Activated CD8-positive, alpha-beta memory T cell treated with anti-CD3 and anti-CD28 coated beads for 24 hours (primary cell): ENCODE measurements at places on chromosomes 5 and 9.

- DNase-seq: no peak
These were observed 32.7 kb upstream of the DAPK1 start for GRCh38 chr9:87464992-87465378.

DNA sequence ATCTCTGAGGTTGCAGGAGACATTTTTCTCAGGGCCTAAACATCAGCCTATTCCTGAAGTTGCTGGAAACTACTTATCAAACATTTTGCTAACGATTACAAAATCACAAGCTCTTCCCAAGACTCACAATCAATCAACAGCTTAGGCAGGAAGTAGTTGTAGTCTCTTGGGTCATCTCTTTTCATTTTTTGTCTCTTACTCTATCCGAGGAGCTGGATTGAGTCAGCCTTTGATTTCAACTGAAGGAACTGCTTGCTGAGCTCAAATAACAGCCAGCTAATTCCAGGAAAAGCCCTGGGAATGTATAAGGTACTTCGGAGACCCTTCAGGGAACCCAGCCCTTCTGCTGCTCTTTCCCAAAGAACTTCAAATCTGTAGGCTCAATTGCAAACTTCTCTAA, 398.9 kb downstream of the PLK2 start:
- DNase-seq: no peak

DNA sequence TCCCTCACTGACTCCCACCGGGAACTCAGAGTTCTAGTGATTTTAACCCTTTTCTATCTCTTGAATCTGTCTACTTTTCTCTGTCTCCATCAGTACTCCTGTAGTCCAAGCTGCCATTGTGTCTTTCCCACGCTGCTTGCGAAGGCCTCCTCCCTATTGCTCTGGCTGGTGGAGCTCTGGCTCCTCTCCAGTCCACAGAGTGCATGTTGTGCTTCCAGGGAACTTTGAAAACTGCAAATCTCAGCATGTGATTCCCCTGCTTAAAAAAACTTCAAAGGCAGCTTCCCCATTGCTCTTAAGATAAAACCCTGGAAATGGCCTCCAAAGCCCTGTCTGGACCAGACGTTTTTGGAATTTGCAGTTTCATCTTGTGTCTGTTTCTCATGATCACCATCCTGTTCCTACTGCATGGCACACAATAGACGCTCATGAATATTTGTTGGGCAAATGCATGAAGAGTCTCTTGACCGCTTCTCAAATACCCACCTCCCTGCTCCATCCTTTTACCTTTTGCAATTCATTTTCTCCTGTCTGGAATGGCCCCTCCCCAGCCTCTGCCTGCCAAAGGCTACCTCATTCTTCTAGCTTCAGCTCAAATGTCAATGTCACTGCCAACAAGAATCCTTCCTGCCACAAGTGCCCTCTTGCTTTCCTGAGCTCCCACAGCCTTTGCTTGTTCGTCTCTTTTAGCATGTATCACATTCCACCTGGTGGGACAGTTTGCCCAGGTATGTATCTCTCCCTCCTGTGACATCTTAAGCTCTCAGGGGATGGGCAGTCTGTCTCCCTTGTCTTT, 293.2 kb downstream of the ARHGAP26 start:
- no peak for DNase-seq

DNA sequence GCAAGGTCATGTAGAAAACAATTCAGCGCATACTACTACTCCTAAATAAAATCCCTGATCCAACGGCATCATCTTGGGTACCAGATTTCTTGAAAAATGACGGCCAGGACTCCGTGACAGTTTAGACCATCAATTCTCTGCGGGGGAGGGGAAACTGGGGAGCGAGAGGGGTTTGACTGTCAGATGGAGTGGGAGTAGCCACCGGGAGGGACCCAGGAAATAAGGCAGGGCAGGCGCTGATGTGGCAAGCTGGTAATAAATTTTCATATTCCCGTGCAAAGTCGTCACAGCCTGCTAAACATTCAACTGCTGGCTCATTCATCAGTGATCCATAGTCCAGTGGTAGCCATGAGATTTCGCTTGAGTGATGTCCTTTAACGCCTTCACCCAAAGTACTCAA, 457 bp upstream of the CDH18 start:
- DNase-seq: no peak
